ENCODE measurements at places on chromosomes 13 and 19.

DNA sequence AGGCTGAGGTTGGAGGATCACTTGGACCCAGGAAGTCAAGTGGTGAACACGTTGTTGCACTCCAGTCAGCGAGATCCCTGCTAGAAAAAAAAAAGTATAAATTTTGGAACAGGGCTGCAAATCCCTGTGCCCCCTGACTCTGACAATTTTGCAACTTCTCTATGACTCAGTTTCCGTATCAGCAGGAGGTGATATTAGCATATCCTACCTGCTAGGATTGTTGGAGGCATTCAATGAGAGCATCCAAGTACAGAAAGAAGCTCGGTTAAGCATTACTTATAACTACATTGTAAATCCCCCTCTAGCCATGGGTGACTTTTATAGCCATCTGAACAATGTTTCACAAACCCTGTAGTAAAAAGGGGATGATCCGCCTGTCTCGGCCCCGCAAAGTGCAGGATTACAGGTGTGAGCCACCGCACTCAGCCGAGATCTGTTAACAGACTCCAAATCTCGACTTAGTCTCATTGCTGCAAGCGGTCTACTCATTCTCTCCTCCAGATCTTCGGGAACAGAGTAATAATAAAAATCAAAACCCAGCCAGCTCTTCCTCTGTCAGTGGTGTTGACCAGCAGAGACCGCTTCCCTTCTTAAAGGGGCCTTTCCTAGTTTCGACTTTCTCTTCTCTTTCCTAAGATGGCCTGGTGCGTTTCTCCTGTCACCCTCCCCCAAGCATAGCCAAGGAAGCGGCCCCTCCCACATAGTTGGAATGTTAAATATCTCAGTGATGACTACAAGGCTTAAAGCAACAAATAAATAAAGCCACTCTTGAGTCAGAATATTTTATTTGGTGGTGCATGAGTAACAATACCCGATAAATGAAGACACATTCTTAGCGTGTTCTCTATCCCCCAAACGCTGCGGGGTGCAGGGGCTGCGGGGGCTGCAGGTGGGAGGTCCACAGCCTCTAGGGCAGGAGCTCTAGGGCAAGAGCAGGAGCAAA lies 10.3 kb upstream of the BICRA start:
- no peak for DNase-seq

DNA sequence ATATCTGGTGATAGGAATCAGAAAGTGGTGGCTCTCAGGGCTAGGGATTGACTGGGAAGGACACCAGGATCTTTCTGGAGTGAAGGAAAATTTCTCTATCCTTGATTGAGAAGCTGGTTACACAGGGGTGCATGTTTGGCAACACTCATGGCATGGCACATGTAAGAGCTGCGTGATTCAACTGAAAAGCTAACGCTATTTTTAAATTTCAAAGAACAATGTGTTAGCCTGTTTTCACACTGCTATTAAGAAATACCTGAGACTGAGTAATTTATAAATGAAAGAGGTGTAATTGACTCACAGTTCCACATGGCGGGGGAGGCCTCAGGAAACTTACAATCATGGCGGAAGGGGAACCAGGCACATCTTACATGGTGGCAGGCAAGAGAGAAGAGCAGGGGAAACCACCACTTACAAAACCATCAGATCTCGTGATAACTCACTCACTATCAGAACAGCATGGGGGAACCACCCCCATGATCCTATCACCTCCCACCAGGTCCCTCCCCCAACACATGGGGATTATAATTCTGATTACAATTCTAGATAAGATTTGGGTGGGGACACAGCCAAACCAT lies 7.4 kb downstream of the SIGLEC8 start:
- DNase-seq = no peak

DNA sequence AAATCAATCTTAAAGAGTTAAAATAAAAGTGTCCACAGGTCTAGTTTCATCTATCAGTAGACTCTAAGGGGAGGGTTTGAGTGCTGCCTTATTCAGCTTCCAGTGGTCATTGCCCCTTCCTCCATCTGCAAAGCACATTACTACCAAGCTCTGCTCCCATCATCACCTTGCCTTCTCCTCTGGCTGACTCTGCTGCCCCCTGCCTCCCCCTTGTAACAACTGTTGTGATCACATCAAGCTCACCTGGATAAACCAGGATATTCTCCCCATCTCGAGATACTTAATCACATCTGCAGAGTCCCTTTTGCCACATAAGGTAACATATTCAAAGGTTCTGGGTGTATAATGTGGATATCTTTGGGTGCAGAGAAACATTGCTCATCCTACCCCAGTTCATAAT lies 43.3 kb upstream of the GPC6 start:
- no peak for DNase-seq

DNA sequence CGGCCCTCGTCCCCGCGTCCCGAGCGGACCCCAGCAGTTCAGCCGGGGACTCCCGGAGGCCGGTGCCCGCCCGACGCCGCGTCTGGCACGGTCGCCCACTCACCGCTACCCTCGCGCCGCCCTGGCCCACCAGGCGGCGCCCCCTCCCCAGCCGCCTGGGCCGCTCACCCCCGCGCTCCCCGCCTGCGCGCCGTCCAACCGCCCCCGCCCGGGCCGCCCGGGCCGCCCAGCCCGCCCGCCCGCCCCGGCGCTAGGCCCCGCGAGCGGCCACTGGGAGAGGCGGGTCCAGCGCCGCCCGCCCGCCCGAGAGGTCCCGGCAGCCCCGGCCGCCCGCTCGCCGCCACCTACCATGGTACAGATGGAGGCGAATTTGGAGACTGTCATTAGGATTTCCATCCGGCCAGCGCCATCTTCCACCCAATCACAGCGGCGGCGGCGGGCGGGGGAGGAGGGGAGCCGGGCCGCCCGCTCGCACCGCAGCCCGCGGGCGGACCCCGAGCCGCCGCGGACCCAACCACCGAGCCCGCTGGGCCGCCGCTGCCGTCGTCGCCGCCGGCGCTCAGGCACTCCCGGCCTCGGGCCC lies at the start of gene USP12:
Gene USP12 (minus strand): TSS at position 568 of the 583 bp plus-strand sequence. CDS start 172 bp downstream, at position 396.
- no peak for DNase-seq

Measured in cerebellar nuclear complex (tissue), 1 donor.